ENCODE measurements at places on chromosomes 7 and 10.

- DNase-seq = no peak
These were observed 30.6 kb upstream of the GPNMB start for GRCh38 chr7:23216021-23216420.

DNA sequence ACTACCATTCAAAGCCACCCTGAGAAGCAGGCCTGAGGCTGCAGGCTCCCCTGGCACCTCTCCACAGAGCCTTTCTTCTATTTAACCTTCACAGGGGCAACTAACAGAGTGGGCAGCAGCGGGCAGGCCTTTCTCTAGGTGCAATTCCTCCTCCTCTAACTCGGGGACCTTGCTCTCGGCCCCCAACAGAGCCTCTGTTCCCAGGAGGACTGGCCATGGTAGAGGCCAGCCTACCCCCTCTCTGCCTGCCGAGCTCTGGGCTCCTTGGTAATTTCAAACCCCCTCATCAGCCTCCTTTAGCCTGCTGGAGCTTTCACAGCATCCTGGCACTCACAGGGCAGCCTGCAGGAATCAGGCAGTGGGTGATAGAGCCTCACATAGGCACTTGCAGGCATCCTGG is 920.8 kb upstream of the ZNF722 start:
- no peak for DNase-seq

DNA sequence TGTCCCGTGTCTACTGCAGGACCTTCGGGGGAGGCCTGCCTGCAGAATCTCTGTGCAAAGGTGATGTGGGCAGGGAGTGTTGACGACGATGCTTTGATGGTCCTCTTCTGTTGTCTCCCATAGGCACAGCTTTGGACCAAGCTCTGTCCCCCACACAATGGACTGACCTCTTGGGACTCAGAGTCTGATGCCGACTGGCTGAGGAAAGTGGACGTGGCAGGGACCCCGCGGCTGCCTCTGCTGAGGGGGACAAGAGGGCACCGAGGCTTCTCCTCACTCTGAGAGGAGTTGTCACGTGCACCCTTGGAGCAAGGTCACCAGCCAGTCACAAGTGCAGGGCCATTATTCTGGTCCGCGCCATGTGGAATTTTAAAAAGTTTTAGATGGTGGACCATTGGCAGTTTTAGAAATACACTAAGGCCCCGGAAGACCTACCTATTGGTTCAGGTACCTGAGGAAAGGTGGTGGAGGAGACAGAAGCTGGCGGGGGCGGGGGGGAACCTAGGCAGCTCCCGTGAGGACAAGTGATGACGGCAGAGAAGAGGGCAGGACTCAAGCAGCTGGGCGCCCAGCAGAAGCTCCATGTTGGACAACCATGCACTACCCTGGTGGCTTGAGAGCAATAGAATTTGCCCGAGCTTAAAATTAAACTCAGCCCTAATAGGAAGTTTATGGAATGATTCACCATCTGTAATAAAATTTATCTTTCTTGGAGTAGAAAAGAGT is 331.4 kb downstream of the PTPRN2 start:
- DNase-seq = no peak

- no peak for DNase-seq
These were observed 27.1 kb upstream of the CD36 start for GRCh38 chr7:80611353-80611752.

DNA sequence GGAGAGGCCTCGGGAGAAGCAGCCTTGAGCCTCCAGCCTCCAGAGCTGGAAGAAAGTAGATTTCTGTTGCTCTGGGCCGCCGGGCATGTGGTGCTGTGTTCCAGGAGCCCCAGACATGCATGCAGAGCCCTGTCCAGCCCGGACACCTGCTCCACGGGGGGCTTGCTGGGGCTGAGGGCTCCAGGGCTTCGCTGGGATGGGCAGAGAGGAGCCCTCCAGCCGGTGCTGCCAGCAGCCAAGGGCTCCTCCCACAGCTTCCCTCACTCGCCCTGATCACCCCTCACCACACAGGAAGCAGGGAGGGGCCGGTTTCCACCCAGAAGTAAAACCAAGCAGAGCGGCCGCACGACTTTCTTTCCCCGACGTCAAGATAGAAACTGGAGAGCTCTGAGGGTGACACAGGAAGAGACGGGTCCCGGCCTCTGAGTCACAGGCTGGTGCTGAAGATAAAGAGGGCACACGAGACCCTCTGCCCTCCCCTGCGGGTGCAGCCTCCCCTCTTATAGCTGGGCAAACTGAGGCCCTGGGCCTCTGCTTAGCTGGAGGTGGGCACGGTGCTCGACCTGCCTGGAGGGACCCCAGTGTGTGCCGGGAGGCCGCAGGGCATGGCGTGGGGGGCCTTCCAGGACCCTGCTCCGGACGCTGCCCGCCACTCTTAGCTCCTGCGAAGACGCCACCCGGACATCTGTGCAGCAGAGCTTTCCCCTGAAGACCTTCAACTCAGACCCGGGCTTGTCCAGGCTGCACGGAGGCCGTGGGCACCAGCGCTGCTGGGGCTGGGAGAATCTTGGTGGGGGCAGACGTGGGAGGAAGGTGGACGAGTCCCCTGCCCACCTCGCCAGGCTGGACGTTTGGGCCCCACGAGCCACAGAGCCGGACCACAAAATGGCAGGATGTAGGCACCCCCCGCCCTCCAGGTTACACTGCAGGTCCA is 31.1 kb downstream of the ADAP1 start:
- DNase-seq = no peak

DNA sequence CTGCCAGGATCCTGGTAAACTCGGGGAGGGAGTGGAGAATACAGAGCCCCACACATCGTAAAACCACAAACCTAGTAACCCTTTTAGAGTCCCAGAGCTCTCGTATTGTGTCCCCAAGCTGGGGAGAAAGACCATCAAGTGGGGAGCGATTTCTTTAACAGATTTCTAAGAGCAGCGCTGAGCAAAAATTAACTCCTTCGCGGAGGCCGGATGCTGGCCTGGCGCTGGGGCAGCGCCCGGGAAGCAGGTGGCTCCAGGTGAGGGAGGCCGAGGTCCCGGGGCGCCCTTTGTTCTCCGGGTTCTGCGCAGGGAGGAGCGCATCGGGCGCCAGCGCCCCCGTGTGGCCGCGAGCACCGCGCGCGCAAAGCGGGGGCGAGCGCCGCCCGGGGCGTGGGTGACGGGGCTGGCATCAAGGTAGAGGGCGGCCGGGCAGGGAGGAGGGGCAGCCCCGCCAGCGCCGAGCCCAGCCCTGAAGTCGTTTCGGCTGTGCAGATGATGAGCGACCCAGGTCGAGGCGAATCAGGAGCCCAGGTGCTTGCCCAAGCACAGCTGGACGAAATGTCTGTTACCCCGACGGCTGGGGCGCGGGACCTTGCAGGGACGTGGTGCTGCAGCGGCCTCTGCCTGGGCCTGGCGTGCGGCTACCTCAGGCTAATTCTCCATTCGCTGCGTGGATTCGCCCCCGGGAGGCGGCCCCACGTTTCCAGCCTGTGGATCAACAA is 10.4 kb upstream of the FGFR2 start:
- no peak for DNase-seq

DNA sequence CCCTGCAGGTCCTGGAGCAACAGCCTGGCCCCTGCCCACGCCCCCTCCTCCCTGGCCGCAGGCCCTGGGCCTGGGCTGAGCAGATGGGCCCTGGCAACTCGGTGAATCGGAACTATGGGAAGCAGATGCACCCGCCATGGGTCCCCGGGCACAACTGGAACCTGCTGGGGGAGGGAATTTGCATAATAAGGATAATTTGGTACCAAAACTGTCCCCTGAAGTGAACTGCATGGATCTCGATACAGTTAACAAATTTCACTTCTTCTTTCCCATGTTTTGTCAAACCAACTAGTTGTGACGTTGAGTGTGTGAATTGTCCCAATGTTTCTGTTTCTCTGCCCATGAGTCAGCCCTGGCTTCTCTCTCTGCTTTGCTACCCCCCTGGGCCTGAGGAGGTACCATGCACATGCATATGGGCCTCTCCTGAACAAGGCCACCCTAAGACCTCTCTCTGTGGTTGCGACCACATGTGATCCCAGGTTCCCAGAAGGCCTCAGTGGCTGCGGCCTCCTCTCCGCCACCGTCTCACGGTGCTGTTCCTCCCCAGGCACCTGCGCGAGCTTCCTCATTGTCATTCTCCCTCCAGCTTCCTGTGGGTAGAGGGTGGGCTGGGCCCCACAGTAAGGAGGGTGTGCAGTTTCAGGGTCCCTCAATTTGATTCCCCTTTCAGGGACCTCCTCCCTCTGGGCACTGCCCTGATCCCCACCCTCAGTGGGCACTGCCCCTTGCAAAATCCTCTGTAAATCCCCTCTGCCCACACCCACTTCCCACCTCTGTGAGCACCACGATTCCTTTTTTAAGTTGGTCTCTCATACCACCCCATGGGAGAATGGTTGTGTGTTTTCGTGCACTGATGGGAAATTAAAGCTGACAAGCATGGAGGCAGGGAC is 40.0 kb downstream of the FIGNL1 start:
- no peak for DNase-seq

DNA sequence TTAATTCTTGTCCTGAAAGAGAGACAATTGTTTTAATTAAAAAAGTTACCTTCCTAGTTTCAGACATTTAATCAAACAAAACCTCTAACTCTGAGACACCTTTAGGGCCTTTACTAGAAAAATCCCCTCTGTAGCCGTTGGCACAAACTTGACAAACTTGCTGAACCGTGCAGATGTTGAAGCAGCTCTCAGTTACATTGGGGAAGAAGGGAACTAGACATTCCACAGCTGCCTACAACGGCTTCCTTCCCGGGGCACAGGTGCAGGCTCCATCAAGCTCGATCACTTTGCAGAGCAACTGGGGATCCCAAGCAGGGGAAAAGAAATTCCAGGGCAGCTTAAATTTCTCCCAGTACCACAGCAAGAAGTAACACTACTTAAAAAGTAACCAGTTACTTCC is 141.3 kb downstream of the SKAP2 start:
- no peak for DNase-seq

DNA sequence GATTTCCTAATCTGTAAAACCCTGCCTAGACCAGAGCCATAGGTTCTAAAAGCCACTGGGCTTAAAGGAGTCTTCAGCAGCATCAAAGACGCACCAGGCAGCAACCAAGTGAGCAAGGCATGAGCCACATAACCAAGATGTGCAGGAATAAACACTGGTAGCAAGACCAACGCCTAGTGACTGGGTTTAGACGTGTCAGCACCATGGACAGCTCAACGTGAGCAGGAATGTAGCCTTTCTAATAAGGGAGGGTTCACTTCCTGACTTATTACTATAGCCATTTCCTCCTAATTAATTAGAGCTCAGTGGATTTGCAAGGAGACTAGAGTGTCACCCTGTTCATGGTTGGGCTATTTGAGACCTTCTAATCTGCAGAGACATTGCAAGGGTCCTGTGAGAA is 223.7 kb downstream of the LHFPL3 start:
- DNase-seq = no peak

DNA sequence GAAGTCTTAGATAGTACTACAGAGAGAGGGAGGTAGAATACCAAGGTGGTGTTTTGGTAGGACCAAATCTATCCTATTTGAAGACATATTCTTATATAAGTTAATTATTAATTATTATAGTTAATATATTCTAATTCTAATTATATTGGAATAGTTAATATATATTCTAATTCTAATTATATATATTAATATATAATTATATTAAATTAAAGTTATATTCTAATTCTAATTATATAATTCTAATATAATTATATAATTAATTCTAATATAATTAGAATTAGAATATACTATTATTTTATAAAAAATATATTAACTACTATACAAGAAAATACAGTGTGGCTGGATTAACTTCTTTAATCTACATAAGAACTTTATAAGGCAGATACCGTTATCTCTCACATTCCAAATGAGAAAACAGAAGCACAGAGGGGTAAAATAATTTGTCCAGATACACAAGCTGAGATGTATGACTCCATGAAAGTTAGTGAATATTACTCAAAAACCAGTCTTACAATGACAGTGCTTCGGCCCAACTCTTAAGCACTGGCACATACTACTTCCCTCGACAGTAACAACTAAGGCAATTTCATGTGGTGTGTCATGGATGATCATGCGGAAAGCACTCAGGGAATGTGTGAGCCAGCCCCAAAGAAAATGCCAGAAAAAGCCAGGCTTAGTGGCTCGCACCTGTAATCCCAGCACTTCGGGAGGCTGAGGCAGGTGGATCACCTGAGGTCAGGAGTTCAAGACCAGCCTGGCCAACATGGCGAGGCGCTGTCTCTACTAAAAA is 42.6 kb downstream of the TYW1B start:
- no peak for DNase-seq

DNA sequence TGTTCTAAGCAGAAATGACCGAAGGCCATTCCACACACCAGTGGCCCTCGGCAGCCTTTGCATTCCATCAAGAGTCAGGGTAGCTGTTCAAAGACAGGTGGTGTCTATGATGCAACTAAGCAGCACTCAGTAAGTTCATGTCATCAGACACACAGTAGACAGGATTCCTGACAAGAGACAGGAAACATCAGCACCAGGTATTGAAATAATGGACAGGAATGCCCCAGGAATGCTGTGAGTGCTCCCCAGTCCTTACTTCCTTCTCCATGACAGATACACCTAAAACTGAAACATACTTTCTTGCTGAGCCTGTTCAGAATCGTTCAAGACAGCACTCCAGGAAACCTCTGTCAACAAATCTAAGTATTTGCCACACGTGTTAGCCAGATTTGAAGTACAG is 204.4 kb downstream of the TPST1 start:
- DNase-seq = no peak

GRCh38 chr7:117715784-117716445 is 157.3 kb downstream of the CTTNBP2 start:
- DNase-seq = no peak

- DNase-seq = no peak
These were observed 11.2 kb upstream of the CUZD1 start for GRCh38 chr10:122856902-122857301.

GRCh38 chr7:43463401-43463980 is 119.4 kb upstream of the STK17A start:
- DNase-seq = no peak

DNA sequence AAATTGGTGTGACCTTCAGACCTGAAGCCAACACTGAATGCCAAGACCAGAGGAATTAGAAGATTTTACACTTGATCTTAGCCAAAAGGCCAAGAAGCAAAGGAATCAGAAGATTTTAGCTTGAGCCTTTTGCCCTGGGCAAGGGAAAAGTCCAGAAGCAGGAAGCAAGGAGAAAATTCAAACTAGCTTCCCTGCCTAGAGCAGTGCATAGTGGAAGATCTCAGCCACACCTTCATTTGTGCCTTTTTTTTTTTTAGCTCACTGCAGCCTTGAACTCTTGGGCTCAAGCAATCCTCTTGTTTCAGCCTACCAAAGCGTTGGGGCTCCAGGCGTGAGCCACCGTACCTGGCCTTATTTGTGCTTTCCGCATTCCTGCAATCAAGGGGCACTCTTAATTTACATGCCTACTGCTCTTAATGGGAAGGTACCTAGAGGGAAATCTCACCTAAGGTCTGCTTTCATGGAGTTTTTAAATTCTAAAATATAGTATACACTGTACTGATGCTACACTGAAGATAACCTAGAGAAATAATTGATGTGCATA is 8.3 kb upstream of the PIP4K2A start:
- no peak for DNase-seq

- DNase-seq = no peak
These were observed at the start of gene MYOF for GRCh38 chr10:93482145-93482834. MYOF (minus strand) TSS chr10:93482334; CDS start chr10:93482194, 140 bp downstream.

DNA sequence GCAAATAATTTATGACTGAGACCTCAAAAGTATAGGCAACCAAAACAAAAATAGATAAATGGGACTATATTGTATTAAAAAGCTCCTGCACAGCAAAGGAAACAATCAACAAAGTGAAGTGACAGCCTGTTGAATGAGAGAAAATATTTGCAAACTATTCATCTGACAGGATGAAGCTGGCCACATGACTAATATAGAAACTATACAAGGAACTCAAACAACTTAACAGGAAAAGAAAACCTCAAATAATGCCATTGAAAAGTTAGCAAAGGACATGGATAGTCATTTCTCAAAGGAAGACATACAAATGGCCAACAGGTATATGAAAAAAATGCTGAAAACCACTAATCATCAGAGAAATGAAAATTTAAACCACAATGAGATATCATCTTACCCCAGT is 245.1 kb downstream of the STK31 start:
- DNase-seq = no peak
